ENCODE measurements at places on chromosomes 11 and 22.

DNA sequence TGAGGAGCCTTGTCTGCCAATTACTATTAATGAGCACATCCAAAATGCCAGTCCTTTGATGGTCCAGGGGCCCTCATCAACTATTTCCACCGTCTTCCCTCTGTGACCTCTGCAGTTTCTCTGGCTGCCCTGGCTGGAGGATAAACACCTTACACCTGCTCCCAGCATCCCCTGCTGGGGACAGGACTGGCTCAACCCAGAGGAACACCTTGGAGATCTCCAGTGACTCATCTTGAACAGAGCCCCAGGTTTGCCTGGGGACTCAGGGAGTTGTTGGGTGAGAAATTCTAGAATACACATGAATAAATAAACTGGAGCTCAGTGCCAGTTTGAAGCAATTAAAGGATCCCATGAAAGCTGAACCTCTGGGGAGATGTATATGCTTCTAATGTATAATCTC, 24.0 kb upstream of the ELF5 start:
- H3K36me3 ChIP-seq = no peaks in the 10 kb centered on the region
- no peaks in the 10 kb centered on the region for H3K4me1 ChIP-seq
- peaks cover 30% of the 10 kb centered on the region for H3K27me3 ChIP-seq

DNA sequence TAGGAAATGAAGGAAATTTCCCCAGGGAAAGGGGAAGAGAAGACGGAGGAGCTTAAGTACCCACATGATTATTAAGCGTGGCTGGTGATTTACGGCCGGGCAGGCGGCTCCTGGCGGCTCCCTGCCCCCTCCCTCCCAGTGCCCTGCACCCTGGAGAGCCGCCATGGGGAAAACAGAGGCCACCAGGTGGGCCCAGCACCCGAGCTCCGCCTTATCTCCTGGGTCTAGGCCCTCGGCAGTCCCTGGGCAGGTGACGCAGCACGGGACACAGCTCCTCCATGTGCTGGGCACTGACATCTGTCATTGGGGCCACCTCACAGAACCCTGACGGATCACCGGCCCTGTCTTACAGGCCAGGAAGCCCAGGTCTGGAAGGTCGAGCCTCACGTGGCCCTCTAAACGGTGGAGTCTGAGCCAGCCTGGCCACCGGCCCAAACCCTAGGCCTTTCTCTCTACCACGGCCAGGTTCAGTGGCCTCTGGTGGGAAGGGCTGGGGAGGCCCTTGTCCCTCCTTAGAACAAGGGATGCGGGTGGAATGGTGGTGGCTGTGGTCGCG, 60.2 kb upstream of the PPARA start:
- no peaks in the 10 kb centered on the region for H3K4me1 ChIP-seq
- no peak overlapping the region for H3K27ac ChIP-seq
- H3K36me3 ChIP-seq = no peaks in the 10 kb centered on the region
- H3K4me3 ChIP-seq = no peak overlapping the region
- no peak for DNase-seq

GRCh38 chr11:22558664-22559063, 67.0 kb downstream of the FANCF start:
- H3K36me3 ChIP-seq = no peaks in the 10 kb centered on the region
- no peak overlapping the region for H3K4me3 ChIP-seq
- DNase-seq = no peak
- H3K27me3 ChIP-seq = no peaks in the 10 kb centered on the region

GRCh38 chr11:64313491-64314145, 3.7 kb downstream of the TRMT112 start:
- DNase-seq = no peak
- peaks cover 19% of the 10 kb centered on the region for H3K4me1 ChIP-seq
- H3K27ac ChIP-seq = peak overlapping the region; percentile 33
- peaks cover 32% of the 10 kb centered on the region for H3K36me3 ChIP-seq
- H3K4me3 ChIP-seq = no peak overlapping the region

DNA sequence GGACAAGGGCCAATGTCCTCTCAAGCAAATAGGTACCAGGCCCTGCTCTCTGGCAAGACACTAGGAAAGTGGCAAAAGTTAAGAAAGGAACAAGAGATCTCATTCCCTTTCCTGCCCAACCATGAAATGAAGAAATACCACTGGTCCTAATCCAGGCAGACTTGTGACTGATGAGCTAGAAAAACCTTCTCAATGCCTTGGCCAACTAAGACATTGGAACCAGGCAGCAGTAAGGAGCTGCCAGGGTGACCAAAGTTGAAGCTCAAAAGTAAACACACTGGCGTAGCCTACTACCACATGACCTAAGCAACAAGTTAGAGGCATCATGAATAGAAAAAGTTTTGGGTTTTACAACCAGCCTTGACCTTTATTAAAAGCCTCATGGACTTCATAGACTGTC, 45.1 kb upstream of the CHST1 start:
- peaks cover 22% of the 10 kb centered on the region for H3K27me3 ChIP-seq
- no peak overlapping the region for H3K4me3 ChIP-seq
- no peaks in the 10 kb centered on the region for H3K36me3 ChIP-seq
- no peaks in the 10 kb centered on the region for H3K4me1 ChIP-seq
- no peak overlapping the region for H3K27ac ChIP-seq

DNA sequence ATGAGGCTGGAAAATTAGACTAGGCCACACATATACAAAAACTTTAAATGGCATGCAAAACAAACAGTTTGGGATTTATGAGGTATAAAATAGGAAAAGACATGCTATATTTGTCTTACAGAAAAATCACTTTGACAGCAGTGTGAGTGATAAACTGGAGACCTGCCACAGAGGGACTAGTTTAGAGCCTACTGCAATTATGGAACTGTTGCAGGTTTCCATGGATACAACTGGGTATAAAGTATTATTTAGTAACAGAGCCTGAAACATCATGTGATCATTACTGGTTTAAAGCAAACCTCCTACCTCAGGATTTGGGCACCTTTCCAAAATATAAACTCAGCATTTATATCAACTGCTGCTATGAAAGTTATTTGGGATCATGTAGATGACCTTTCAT, 1032.5 kb downstream of the DLG2 start:
- no peaks in the 10 kb centered on the region for H3K36me3 ChIP-seq
- no peaks in the 10 kb centered on the region for H3K4me1 ChIP-seq
- DNase-seq = no peak
- no peak overlapping the region for H3K4me3 ChIP-seq
- H3K27me3 ChIP-seq = no peaks in the 10 kb centered on the region

- no peak for DNase-seq
- H3K4me3 ChIP-seq = no peak overlapping the region
- H3K36me3 ChIP-seq = no peaks in the 10 kb centered on the region
- no peaks in the 10 kb centered on the region for H3K4me1 ChIP-seq
- H3K27ac ChIP-seq = no peak overlapping the region
These were observed 326.4 kb downstream of the GUCY1A2 start for GRCh38 chr11:106691807-106692365.

DNA sequence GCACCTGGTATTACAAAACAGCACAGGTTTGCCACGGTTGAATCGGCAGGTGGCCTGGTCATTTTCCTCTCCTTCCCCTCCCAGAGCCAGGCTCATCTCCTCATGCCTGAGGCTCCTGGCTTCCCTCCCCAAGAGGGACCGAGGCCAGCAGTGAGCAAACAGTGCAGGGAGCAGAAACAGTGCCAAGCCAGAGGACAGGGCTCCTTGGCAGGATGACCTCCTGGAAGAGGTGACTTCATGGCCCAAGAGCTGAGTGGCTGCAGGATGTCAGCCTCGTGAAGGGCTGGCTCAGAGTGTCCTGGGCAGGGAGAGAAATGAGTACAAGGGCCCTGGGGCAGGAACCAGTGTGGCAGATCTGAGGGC, 22.8 kb upstream of the PPFIA1 start:
- H3K4me3 ChIP-seq = no peak overlapping the region
- H3K4me1 ChIP-seq = no peaks in the 10 kb centered on the region
- H3K27me3 ChIP-seq = peaks cover 3% of the 10 kb centered on the region
- no peak for DNase-seq
- H3K36me3 ChIP-seq = no peaks in the 10 kb centered on the region

- peaks cover 24% of the 10 kb centered on the region for H3K4me1 ChIP-seq
- no peak for DNase-seq
- H3K27me3 ChIP-seq = no peaks in the 10 kb centered on the region
- H3K4me3 ChIP-seq = no peak overlapping the region
- peaks cover 44% of the 10 kb centered on the region for H3K36me3 ChIP-seq
These were observed 8.8 kb downstream of the ZW10 start for GRCh38 chr11:113764527-113765219.

DNA sequence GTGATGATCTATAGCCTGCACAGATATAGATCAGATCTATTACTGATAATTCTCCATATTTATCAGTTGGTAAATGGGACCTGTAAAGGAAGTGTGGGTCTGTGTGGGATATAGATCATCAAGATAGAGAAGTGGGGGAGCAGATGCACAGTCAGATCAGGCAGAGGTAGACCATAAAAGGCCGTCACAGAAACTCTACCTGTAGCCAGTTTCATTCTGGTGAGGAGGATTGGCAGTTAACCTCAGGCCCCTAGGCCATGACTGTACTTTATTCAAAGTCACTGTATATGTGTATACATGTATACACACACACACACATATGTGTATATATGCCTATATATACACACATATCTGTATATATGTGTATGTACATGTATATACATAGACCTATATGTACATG, 69.1 kb downstream of the ADM start:
- H3K27ac ChIP-seq = no peak overlapping the region
- H3K36me3 ChIP-seq = no peaks in the 10 kb centered on the region

- H3K4me3 ChIP-seq = no peak overlapping the region
- H3K36me3 ChIP-seq = no peaks in the 10 kb centered on the region
- peaks cover 1% of the 10 kb centered on the region for H3K4me1 ChIP-seq
- no peak for DNase-seq
- H3K27me3 ChIP-seq = peaks cover 38% of the 10 kb centered on the region
These were observed 45.2 kb downstream of the ARHGEF12 start for GRCh38 chr11:120381401-120381800.

DNA sequence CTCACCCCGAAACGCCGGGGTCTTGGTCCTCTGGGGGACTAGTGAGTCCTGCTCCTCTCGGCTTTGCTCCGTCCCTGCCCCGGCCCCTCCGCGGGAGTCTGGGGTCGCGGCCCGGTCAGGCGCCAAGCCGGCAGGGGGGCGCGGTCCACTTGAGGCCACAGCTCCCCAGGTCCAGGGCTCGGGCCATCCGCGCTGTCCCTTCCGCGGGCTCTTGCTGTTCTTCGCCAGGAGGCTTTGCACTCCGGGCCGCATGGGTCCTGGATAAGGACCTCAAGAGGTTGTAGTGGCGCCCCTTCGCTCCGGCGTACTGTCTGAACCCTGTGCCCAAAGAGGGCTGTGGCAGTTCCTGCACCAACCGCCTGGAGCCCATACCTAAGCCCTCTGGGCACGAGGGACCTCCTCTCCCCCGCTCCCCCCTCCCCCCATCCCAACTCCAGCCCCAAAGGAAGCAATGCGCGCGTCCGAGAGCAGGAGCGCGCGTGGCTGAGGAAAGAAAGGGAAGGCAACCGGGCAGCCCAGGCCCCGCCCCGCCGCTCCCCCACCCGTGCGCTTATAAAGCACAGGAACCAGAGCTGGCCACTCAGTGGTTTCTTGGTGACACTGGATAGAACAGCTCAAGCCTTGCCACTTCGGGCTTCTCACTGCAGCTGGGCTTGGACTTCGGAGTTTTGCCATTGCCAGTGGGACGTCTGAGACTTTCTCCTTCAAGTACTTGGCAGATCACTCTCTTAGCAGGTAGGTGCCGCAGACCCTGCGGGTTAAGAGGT, at the start of gene ADM:
Gene ADM (plus strand): TSS at position 579 of the 767 bp plus-strand sequence. CDS start 628 bp downstream, outside the sequence.
- H3K36me3 ChIP-seq = peaks cover 3% of the 10 kb centered on the region
- H3K4me1 ChIP-seq = peaks cover 39% of the 10 kb centered on the region
- peak within 1 kb of the TSS; percentile 99 for H3K4me3 ChIP-seq
- peaks cover 80% of the 10 kb centered on the region for H3K27me3 ChIP-seq
- H3K27ac ChIP-seq = no peak within 1 kb of the TSS
- no peak for DNase-seq

DNA sequence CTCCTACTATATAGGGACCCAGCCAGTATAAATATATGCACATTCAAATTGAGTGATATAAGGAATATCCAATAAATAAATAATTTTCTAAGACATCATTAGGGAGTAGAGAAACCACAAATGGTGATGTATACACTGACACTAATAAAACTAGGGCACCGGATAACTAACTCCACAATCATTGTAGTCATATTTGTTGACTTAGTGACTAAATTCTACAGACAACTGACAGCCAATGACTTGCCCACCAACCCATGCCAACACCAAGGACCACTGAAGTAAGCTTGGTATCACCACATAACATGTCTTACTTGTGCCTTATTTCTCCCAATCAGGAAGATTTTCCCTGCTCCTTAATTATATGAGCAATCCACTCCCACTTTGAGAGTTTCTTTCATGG, 139.6 kb upstream of the TRPC6 start:
- no peaks in the 10 kb centered on the region for H3K4me1 ChIP-seq
- no peak overlapping the region for H3K27ac ChIP-seq
- no peaks in the 10 kb centered on the region for H3K36me3 ChIP-seq
- no peak for DNase-seq
- H3K4me3 ChIP-seq = no peak overlapping the region
- no peaks in the 10 kb centered on the region for H3K27me3 ChIP-seq

DNA sequence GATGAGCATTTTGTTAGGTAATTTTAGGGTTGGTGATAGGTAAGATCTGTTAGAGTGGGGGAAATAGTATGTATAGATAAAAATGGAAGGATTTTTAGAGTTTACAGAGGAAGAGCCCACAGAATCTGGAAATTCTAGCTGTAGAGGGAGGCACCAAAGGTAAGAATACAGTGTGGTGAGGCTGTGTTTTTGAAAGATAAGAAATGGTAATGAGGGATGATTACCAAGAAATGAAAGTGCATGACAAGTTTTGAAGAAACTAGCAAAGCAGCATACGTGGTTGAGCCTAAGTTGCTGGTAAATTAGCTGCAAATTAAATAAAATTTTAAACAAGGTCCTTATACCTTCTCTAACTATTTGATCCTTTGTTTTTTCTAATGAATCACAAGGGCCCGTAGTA, 14.6 kb upstream of the RASSF10 start:
- no peaks in the 10 kb centered on the region for H3K4me1 ChIP-seq
- no peak overlapping the region for H3K27ac ChIP-seq
- H3K27me3 ChIP-seq = peaks cover 6% of the 10 kb centered on the region
- no peak overlapping the region for H3K4me3 ChIP-seq
- H3K36me3 ChIP-seq = no peaks in the 10 kb centered on the region

DNA sequence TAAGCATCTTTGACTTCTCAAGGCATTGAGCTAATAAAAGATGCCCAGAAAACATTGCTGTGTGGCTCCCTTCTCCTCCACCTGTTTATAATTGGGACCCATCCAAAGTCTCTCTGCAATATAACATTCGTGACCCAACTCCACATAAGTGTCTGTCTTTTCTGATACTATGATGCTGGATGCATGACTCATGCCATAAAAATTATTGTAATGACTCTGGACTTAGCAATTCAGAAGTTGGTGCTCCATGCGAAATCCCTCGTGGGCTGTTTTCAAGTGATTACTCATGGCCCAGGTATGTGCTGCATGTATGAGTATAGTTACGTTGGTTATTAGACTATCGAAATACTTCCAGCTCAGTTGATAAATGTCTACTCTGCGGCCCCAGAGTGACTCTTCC, 11.7 kb downstream of the FJX1 start:
- peaks cover 31% of the 10 kb centered on the region for H3K27me3 ChIP-seq
- DNase-seq = no peak
- H3K4me3 ChIP-seq = no peak overlapping the region
- no peaks in the 10 kb centered on the region for H3K4me1 ChIP-seq

- H3K36me3 ChIP-seq = peaks cover 2% of the 10 kb centered on the region
- no peak overlapping the region for H3K4me3 ChIP-seq
- peaks cover 21% of the 10 kb centered on the region for H3K4me1 ChIP-seq
- H3K27ac ChIP-seq = no peak overlapping the region
These were observed 16.3 kb upstream of the SORL1 start for GRCh38 chr11:121435551-121436511.

All from T-helper 2 cell treated with Interferon-gamma antibody and Interleukin-4, amounts not matched to agents 5 μg/mL and 100 μg/mL, for 36 hours (primary cell).